ENCODE measurements at places on chromosomes 12 and 14. TPM values are rescaled to one million over a fixed set of nuclear protein-coding genes. Genes with fewer than 3 reads are reported as not detected.

DNA sequence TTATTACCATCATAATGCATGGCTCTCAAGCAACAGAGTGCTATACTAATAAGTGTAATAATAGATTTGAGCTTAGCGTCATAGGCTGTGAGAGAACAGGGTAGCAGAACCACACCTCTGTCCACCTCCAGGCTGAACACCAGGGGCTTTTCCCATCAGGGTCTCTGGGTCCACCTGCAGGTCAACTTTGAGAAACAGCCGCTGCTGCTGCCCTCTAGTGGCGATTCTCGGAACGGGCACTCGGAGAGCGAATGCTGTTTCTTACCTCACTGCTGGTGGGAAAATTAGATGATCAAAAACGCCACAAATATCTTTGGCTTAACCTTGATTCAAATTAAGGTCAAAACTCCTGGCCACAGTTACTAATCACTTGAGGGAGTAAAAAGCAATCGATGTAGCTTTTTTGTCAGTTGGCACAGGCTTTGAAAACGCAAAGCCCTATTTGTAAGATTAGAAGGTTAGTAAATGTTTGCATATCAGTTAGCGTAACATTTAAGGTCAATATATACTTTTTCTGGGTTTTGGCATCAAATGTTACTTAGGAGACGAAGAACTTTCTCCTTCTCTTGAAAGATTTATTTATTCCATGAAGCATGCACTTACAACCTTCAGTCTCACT lies 127.9 kb upstream of the TMEM132D start:
- peaks cover 9% of the 10 kb centered on the region for H3K4me1 ChIP-seq
- H3K27ac ChIP-seq: no peak overlapping the region
- H3K36me3 ChIP-seq: no peaks in the 10 kb centered on the region
- H3K27me3 ChIP-seq: peaks cover 71% of the 10 kb centered on the region
- no peak overlapping the region for H3K4me3 ChIP-seq

The NOS1 gene
- total RNA-seq: 0.49 TPM

- H3K4me3 ChIP-seq: no peak overlapping the region
- H3K36me3 ChIP-seq: no peaks in the 10 kb centered on the region
- no peak overlapping the region for H3K27ac ChIP-seq
- H3K4me1 ChIP-seq: peaks cover 2% of the 10 kb centered on the region
- no peaks in the 10 kb centered on the region for H3K27me3 ChIP-seq
- DNase-seq: no peak
Measured at GRCh38 chr14:75533791-75534555, 11.7 kb downstream of the BATF start.

DNA sequence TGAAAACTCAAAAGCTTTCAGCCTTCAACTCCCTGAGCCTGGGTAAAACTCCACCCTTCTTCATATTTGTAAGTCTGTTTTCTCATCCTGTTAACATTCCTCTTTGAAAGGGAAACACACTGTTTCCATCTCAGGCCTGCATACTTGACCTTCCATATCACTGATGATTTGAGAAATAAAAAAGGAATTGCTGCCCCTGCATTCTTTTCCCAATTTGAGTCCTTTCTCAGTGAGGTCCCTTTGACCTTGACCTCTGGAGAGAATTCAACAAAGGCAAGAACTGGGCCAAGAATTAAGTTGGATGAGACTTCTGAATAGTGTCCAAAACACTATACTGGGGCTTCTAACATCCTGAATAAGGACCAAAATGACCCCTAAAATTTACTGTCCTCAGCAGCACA lies 108.0 kb downstream of the AEBP2 start:
- no peak for DNase-seq
- peaks cover 5% of the 10 kb centered on the region for H3K4me1 ChIP-seq
- H3K36me3 ChIP-seq: peaks cover 3% of the 10 kb centered on the region
- no peak overlapping the region for H3K4me3 ChIP-seq

The WASHC3 gene
- total RNA-seq: 14.5 TPM

DNA sequence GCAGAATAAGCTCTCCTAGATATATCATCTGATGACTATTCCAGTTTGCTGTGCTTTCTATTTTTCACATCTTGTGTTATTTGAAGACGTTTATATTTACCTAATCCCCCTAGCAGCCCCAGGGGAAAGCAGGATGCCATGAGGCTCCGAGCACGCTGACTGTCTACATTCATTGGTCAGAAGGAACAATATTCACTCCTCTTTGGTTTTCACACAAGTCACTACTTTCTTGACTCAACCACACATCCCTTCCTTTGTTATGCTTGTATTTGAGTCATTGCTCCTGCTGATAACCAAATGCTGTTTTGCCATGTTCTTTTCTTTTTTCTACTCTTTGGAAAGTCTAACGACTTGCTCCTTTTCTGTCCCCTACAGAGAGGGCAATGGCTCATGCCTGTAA lies 86.5 kb upstream of the SLC38A2 start:
- no peak for DNase-seq
- no peak overlapping the region for H3K4me3 ChIP-seq
- no peaks in the 10 kb centered on the region for H3K27me3 ChIP-seq
- no peak overlapping the region for H3K27ac ChIP-seq

The IFI27L2 gene
- 27.4 TPM for total RNA-seq

GRCh38 chr12:89949457-89950195 lies 241.0 kb upstream of the ATP2B1 start:
- no peaks in the 10 kb centered on the region for H3K36me3 ChIP-seq
- H3K4me1 ChIP-seq: peaks cover 20% of the 10 kb centered on the region
- no peaks in the 10 kb centered on the region for H3K27me3 ChIP-seq
- H3K27ac ChIP-seq: no peak overlapping the region

GRCh38 chr12:79916826-79917225 lies 18.1 kb downstream of the PPP1R12A start:
- DNase-seq: no peak
- no peaks in the 10 kb centered on the region for H3K36me3 ChIP-seq
- H3K4me1 ChIP-seq: peaks cover 21% of the 10 kb centered on the region
- H3K4me3 ChIP-seq: no peak overlapping the region
- H3K27ac ChIP-seq: no peak overlapping the region

The ACSS3 gene
- 15.9 TPM for total RNA-seq

The ADSS1 gene
- 9.7 TPM for total RNA-seq

DNA sequence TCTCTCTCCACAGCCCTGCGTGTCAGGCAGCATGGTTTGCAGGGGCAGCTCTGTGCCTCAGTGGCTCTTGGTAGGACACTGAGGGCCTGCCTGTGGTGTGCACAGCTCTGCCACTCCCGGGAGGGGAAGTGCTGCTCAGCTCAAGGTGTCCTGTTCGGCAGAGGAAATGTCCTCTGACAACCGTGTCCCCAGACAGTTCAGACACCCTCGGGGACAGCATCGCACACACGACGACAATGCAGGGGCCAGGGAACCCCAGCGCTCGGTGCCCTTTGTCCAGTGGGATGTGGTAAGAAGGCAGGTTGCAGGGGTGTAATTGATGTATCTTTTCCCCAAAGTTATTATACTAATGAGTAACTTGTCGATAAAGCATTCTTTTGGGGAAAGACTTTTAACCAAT lies 14.2 kb downstream of the ANKLE2 start:
- no peak overlapping the region for H3K4me3 ChIP-seq
- H3K27ac ChIP-seq: no peak overlapping the region
- peaks cover 26% of the 10 kb centered on the region for H3K36me3 ChIP-seq
- H3K27me3 ChIP-seq: no peaks in the 10 kb centered on the region

- no peak overlapping the region for H3K27ac ChIP-seq
- no peak for DNase-seq
- no peaks in the 10 kb centered on the region for H3K36me3 ChIP-seq
- no peak overlapping the region for H3K4me3 ChIP-seq
Measured at GRCh38 chr14:103233328-103233727, 100.7 kb upstream of the EIF5 start.

The BBOF1 gene
- 4.5 TPM for total RNA-seq

GRCh38 chr12:6336079-6336888 lies 5.6 kb downstream of the TNFRSF1A start:
- H3K4me3 ChIP-seq: peak overlapping the region; percentile 62
- peaks cover 27% of the 10 kb centered on the region for H3K4me1 ChIP-seq
- peaks cover 13% of the 10 kb centered on the region for H3K36me3 ChIP-seq
- H3K27ac ChIP-seq: no peak overlapping the region
- peak; percentile 73 for DNase-seq
- no peaks in the 10 kb centered on the region for H3K27me3 ChIP-seq

GRCh38 chr12:118359541-118359915 lies 13.2 kb downstream of the TAOK3 start:
- no peak overlapping the region for H3K4me3 ChIP-seq
- H3K27ac ChIP-seq: no peak overlapping the region
- H3K4me1 ChIP-seq: peaks cover 8% of the 10 kb centered on the region
- no peak for DNase-seq
- H3K27me3 ChIP-seq: no peaks in the 10 kb centered on the region

DNA sequence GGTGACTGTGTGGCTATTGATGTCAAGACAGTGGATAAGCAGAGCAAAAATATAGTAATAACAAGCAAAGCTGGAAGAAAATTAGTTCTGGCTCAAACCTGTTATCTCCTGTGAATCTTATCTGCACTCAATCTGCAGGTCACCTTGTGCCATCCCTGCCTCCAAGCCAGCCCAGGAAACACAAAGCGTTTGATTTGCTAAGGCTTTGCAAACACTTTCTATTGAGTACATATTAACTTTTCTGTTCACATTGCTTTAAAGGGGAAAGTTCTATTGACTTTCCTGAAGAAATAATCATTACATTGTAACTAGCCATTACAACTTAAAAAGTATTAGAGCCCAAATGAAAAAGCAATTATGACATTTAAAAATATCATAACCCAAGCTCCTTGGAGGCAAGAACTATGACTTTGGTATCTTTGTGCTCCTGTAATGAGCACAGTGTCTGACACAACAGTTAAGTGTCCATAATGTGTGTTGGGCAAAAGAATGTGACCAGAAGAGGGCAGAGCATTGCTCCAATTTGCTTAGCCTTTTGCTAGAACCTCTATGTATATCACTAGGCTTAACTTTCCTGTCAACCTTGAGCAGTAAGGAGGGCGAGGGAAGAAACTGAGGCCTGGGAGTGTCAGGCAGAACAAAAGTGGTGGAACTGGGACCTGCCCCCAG lies 24.7 kb downstream of the SERPINA3 start:
- DNase-seq: no peak
- H3K27ac ChIP-seq: no peak overlapping the region
- H3K4me1 ChIP-seq: peaks cover 28% of the 10 kb centered on the region
- no peaks in the 10 kb centered on the region for H3K36me3 ChIP-seq
- no peak overlapping the region for H3K4me3 ChIP-seq
- peaks cover 22% of the 10 kb centered on the region for H3K27me3 ChIP-seq

GRCh38 chr14:51715742-51716141 lies 64.0 kb downstream of the FRMD6 start:
- H3K4me3 ChIP-seq: no peak overlapping the region
- no peak for DNase-seq
- H3K4me1 ChIP-seq: peaks cover 9% of the 10 kb centered on the region
- H3K27ac ChIP-seq: no peak overlapping the region

- H3K27me3 ChIP-seq: peaks cover 24% of the 10 kb centered on the region
- no peak overlapping the region for H3K4me3 ChIP-seq
- no peak overlapping the region for H3K27ac ChIP-seq
- DNase-seq: no peak
- no peaks in the 10 kb centered on the region for H3K4me1 ChIP-seq
Measured at GRCh38 chr14:74864198-74864597, 11.7 kb downstream of the PROX2 start.

GRCh38 chr14:81220580-81220829 lies 254 bp downstream of the GTF2A1 start:
- peaks cover 8% of the 10 kb centered on the region for H3K36me3 ChIP-seq
- H3K27ac ChIP-seq: peak overlapping the region; percentile 99
- H3K27me3 ChIP-seq: no peaks in the 10 kb centered on the region

- H3K4me3 ChIP-seq: no peak overlapping the region
- DNase-seq: no peak
- H3K4me1 ChIP-seq: peaks cover 7% of the 10 kb centered on the region
- peak overlapping the region; percentile 67 for H3K27ac ChIP-seq
- no peaks in the 10 kb centered on the region for H3K27me3 ChIP-seq
- peaks cover 11% of the 10 kb centered on the region for H3K36me3 ChIP-seq
Measured at GRCh38 chr12:124484526-124484953, 82.9 kb downstream of the NCOR2 start.

DNA sequence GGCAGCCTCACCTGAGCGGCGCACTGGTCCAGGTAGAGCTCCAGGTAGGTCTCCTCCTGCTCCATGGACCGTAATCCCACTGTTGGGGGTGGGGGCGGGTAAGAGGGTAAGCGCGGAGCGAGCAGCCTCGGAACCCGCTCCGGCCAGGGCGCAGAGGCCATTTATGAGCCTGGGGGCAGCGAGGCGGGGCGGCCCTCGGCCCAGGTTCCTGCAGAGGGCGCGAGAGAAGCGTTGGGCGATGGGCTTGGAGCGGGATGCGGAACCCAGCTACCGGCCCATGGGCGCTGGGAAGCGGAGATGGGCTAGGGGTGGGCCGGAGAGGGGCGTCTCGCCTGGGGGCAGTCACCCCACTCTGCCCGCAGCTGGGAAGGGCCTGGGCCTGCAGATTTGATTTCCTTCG lies at the start of gene TBPL2:
TBPL2 (minus strand) TSS at position 232 of the 400 bp plus-strand sequence; CDS start at position 65, 167 bp downstream.
- no peak within 1 kb of the TSS for H3K27ac ChIP-seq
- peaks cover 2% of the 10 kb centered on the region for H3K4me1 ChIP-seq
- H3K27me3 ChIP-seq: peaks cover 11% of the 10 kb centered on the region
- no peak within 1 kb of the TSS for H3K4me3 ChIP-seq

GRCh38 chr14:101562659-101563351 lies 1.5 kb downstream of the DIO3 start:
- DNase-seq: no peak
- peaks cover 4% of the 10 kb centered on the region for H3K36me3 ChIP-seq
- H3K27me3 ChIP-seq: peaks cover 74% of the 10 kb centered on the region
- H3K27ac ChIP-seq: no peak overlapping the region
- H3K4me3 ChIP-seq: peak overlapping the region; percentile 46

The ATL1 gene
- total RNA-seq: 6.8 TPM

DNA sequence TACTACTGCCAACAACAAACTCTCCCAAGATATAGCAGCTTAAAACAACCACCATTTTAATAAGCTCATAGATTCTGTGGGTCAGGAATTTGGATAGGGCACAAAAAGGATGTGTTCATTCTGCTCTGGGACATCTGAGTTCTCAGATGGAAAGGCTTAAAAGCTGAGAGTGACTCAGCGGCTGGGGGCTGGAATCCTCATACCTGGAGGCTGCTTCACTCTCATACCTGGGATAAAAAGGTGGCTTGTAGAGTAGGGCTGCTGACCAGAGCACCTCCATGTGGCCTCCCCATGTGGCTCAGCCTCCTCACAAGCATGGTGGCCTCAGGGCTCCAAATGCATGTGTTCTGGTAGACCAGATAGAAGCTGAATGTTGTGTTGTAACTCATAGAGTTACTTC lies 20.2 kb upstream of the PELI2 start:
- no peaks in the 10 kb centered on the region for H3K36me3 ChIP-seq
- peaks cover 19% of the 10 kb centered on the region for H3K4me1 ChIP-seq
- H3K27me3 ChIP-seq: no peaks in the 10 kb centered on the region
- no peak overlapping the region for H3K4me3 ChIP-seq

DNA sequence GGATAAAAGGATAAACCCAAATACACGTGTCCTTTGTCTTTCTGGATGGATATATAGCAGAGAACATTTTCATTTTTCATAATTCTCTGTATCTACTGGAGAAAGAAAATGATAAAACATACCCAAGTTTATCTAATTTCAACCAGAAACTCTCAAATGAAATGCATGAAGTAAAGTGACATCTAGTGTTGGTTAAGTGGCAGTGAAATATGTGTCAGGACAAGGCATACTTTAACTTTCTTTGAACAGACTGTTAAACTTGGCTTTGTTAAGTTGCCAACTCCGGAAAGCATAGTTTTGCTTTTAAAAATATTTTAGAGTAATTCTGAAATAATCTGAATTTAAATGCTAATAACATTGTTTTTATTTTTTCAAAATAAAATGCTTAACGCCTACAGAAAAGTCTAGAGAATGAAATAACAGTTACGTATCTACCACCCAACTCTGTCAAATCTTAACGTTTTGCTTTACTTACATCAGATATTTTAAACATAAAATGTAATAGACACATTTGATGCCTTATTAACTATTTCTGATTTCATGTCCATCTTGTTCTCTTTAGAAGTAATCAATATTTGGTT lies 25.2 kb upstream of the NTN4 start:
- no peaks in the 10 kb centered on the region for H3K36me3 ChIP-seq
- H3K27me3 ChIP-seq: no peaks in the 10 kb centered on the region
- H3K27ac ChIP-seq: no peak overlapping the region
- no peak for DNase-seq
- H3K4me3 ChIP-seq: no peak overlapping the region
- no peaks in the 10 kb centered on the region for H3K4me1 ChIP-seq

Measured in progenitor cell of endocrine pancreas (in vitro differentiated cells).